Stimulated activated CD4-positive, alpha-beta T cell treated with anti-CD3 and anti-CD28 coated beads, Interleukin-2, amount 100 ng/mL, for 4 hours (primary cell): ENCODE measurements at places on chromosomes 4 and X.

DNA sequence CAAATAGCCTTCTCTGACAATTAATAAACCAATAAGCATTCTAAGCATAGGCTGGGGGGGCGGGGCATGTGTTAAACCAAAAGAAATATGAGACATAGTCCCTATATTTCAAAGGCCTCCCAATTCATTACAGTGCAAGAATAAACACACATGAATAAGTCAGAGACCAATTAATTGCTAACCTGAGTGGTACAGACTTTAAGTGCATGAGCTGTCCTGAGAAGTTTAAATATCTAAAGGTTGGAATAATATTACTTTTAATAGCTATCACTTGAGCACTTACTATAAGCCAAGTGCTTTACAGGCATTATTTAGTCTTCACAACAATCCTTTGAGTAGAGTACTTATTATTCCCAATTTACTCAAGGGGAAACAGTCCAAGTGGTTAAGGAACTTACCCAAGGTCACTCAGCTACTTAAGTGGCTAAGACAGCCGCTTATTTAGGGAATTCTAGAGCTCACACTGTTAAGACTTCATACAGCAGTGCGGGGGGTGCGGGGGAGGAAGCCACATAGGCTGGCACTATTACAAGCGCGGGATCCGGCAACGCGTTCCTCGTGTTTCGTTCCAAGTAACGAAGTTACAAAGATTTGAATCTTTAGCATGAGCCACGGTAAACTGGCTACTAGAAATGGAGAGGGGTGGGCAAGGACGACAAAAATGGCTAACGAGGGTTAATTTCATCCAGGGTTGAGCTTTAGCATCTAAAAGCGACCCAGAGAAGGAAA is 1.4 kb downstream of the THOC2 start:
- no peak for DNase-seq

- DNase-seq = no peak
Observed at GRCh38 chr4:16573739-16574138, 324.7 kb downstream of the LDB2 start.

GRCh38 chrX:51892921-51893745 is at the start of gene MAGED1:
Gene MAGED1, plus strand, starts transcription at chrX:51893623. Its CDS starts 682 bp downstream, at chrX:51894305.
- peak; percentile 70 for DNase-seq

DNA sequence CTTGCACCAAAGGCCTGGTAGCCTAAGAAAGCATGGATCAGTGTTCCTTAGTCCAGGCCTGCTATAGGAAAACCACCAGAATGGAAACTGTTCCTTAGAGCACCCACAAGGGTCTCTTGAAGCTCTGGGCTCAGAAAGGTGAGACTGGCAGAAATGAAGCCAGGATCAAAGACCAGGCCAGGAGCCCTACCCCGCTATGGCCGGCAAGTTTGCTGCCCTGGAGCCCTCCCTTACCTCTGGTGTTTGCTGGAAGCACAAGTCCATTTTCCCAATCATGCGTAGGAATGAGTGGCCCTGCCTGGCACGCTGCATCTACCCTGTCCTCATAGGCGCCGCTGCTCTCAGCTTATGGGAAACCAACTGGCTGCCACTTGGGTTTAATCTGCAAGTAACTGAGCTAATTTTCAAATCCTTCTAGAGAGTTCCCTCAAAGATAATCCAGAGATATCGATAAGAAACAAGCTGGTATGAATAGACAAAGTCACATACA is 37.4 kb downstream of the BCOR start:
- DNase-seq = no peak

- no peak for DNase-seq
Observed at GRCh38 chr4:140739971-140740370, 16.2 kb downstream of the TBC1D9 start.

GRCh38 chr4:186569533-186570192 is 14.3 kb upstream of the MTNR1A start:
- DNase-seq = no peak

GRCh38 chrX:65910899-65911298 is 129.0 kb downstream of the VSIG4 start:
- DNase-seq = no peak

- no peak for DNase-seq
Observed at GRCh38 chr4:7824218-7824617, 115.4 kb downstream of the AFAP1 start.

DNA sequence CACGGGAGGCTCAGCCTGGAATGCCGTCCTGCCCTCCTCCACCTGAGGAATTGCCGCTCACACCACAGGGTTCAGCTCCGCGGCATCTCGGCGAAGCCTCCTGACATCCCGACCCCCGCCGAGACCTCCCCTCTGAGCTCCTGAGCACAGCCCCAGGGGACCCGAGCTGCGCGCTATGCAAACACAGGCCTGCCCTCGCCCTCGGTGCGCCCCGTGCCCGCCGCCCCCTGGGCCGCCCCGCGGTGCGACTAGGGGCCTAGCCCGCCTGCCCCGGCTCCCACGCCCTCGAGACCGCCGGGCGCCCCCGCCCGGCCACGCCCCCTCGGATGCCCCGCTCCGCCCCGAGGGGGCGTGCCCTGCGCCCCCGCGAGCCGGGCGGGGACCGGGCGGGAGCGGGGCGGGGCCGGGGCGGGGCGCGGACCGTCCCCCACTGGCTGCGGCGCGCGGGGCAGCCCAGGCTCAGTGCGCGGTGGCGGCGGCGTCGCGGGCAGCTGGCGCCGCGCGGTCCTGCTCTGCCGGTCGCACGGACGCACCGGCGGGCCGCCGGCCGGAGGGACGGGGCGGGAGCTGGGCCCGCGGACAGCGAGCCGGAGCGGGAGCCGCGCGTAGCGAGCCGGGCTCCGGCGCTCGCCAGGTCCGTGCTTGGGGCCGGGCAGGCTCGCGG is at the start of gene FGFR3:
Gene FGFR3, plus strand, starts transcription at position 462 of the 664 bp plus-strand sequence. CDS start 642 bp downstream, outside the sequence.
- peak; percentile 14 for DNase-seq
